ENCODE measurements at places on chromosomes 7 and 10.

DNA sequence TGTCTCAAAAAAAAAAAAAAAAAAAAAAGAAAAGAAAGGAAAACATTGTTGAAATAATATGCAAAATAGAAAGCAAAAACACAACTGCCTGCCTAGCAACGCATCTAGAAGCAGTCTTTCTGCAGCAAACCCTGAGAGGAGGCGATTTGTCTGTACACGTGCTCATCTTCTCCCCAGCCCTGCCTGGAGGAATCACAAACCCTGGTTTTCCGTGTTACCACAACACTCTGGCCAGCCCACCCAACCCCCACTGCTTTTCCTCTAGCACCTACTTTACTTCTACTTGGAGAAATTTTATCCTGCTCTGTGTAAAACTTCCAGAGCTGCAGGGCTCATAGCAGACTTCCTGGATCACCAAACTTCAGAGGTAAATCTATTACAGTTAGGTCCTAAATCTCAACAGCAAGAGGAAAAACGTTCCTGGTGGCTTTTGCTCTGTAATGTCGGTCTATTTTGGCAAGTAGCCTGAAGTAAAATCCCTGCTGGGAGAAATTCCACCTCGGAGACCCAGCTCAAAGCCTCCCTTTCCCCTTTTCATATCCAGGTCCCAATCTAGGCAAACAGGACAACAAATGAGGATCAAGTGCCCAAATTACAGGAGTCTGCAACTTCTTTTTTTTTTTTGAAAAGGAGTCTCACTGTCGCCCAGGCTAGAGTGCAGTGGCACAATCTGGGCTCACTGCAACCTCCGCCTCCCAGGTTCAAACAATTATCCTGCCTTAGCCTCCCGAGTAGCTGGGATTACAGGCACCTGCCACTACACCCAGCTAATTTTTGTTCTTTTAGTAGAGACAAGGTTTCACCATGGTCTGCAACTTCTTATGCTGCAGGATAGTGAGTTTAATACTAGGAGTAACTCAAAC, 91.6 kb downstream of the DNMBP start:
- ATAC-seq: peak; percentile 72

DNA sequence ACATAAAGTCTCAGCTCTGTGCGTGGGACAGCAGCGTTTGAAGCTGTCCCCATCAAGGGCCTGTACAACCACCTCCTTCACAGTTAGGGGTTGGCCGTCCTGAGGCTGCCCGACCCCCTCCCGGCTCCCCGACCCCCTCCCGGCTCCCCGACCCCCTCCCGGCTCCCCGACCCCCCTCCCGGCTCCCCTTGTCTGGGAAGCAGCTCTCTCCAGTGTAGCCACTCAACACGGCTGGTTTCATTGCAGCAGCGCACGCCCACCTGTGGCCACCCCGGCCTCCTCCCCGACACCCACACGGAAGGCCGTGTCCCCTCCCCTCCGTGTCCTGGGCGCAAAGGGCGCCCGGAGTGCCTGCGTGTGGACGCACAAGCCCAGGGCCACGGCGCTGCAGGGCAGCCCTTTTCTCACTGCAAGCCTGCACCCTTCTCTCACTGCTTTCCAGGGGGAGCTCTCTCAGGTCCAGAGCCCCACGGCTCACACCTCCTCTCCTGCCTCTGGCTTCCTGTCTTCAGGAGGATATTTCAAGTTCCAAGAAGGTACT, 20.9 kb upstream of the FAM20C start:
- ATAC-seq: no peak

- ATAC-seq: no peak
Measured at GRCh38 chr10:7913126-7913872, 95.0 kb downstream of the TAF3 start.

- ATAC-seq: no peak
Measured at GRCh38 chr10:75487755-75488125, 56.3 kb downstream of the LRMDA start.

- peak; percentile 85 for ATAC-seq
Measured at GRCh38 chr10:89563861-89564478, 28.6 kb upstream of the SLC16A12 start.

GRCh38 chr7:33916357-33917081, 11.2 kb downstream of the BMPER start:
- no peak for ATAC-seq

- no peak for ATAC-seq
Measured at GRCh38 chr10:30806850-30807249, 177.3 kb upstream of the LYZL2 start.

DNA sequence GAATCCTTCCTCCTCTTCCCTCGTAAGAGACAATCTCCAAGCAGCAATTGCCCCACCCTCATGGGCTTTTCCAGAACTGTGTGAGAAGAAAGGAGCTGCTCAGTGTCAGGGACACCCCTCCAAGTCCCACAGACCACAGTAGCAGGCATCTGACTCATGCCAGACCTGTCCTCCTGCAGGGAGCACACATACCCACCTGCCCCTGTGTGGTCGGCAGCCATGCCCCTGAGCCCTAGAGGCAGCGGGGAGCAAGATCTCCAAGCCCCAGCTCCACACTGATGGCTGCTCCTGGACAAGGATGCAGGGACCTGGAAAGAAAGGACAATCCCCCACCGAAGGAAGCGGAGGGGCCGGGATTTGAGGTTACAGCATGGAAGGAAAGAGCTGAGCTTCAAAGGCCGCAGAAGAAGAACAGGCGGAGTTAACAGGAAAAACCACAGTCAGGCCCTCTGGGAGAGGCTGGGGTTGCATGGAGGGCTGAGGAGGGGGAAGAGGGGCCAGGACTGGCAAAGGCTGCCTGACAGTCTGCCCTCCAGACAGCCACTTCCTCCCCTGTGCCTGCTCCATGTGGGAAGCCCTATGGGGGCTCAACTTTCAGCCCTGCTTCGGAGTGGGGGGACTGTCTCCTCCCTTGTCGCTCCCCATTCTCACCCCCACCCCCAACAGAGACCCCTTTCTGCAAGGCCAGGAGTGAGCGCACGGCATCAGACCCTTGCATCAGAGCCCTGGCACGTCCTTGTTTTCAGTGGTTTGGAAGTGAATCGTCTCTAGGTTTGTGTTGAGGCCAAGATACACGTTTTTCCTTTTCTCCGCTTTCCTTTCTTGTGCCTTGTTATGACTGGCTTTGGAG, 46.8 kb downstream of the ASB13 start:
- no peak for ATAC-seq

DNA sequence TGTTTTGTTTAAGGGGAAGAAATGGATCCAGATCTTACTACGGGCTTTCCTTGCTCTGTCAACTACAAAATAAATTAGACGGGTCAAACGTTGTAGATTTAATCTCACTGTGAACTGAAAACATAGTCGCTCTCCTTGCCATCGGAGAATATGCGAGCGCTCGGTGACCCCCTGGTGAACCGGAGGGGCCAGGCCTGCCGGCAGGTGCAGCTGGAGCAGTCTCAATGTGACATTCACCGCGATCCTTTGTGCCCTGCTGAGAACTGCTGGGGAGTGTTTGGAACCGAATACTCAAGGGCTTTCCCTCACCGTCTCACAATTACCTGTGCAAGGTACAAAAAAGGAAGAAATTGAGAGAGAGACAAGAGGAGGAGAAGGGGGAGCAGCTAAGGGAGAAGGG, 174.1 kb upstream of the GPR26 start:
- no peak for ATAC-seq

DNA sequence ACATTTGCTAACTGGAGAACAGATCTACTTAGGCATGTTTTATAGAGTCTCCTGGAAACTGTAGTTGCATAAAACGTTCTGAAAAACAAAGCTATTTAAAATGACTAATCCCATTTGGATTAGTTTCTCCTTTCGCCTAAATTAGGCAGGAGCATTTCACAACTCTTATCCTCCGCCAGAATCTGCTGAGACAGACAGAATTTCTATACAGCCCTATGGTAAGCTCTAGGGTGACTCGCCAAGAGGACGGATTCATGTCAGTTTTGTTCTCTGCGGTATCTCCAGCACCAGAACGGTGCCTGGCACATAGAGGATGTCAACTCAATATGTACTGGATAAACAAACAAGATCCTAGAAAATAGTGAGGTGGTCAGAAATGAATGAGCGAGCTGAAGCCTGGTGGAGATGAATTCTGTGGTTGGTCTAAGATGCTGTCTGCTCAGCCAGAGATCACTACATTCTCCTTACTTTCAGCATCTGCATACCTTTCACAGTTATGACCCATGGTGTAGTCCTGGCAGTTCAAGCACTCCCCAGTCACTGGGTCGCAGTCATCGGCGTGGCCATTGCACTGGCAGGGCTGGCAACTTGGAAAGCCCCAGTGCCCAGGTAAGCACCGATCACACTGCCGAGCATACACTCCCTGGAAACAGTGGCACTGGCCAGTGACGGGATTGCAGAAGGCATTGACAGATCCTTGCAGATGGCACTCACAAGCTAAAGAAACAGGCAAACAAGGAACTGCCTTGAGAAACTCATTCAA, 44.0 kb downstream of the LAMB1 start:
- peak; percentile 36 for ATAC-seq

Measured in SK-N-SH treated with all-trans-retinoic acid at 6 μM for 48 hours (cell line).